ENCODE measurements at places on chromosomes 2 and 18. TPM values are rescaled to one million over a fixed set of nuclear protein-coding genes. Genes with fewer than 3 reads are reported as not detected.

GRCh38 chr2:69358914-69359313, 28.1 kb downstream of the GFPT1 start:
- no peaks in the 10 kb centered on the region for H3K27me3 ChIP-seq
- H3K4me1 ChIP-seq, result no peaks in the 10 kb centered on the region
- DNase-seq, result no peak
- peaks cover 23% of the 10 kb centered on the region for H3K36me3 ChIP-seq

DNA sequence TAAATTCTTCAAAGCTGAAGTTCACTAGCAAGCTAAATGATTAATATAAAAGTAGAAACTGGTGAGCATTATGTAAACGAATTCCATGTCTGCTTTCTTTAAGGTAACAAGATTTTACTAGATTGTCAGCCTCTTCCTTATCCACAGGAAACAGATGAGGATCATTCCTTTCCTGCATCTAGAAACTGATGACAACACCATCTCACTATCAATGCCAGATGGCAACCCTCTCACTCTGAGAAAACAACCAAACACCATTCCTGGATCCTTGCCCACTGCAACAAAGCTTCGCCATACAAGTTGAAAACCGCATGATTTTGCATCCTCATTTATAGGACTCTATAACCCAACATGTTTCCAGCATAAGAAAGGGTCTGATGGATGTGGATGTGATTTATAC, 122.9 kb downstream of the ZNF521 start:
- peaks cover 10% of the 10 kb centered on the region for H3K36me3 ChIP-seq
- H3K27me3 ChIP-seq, result no peaks in the 10 kb centered on the region
- H3K4me3 ChIP-seq, result no peak overlapping the region
- peaks cover 9% of the 10 kb centered on the region for H3K4me1 ChIP-seq
- peak; percentile 83 for DNase-seq

DNA sequence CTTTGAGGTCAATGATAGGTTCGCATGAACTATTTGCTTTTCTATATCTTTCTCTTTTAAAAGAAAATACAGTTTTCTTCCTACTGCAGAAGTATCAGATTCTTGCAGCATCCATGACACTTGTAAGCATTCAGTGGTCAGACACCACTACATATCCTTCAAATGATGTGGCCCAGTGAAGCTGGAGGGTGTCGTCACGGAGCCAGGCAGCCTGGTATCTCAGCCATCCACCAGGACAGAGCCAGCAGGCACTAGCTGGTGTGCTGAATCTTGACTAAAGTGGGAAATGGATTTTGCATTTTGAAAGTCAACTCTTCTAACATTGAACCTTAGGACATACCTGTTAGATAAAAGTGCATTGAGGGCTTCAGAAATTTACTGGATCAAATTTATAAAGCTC, 5.4 kb downstream of the KLHL14 start:
- no peaks in the 10 kb centered on the region for H3K27me3 ChIP-seq
- no peak overlapping the region for H3K27ac ChIP-seq
- no peak overlapping the region for H3K4me3 ChIP-seq
- H3K4me1 ChIP-seq, result peaks cover 6% of the 10 kb centered on the region

STEAP3 gene
- 47.8 TPM for total RNA-seq

DNA sequence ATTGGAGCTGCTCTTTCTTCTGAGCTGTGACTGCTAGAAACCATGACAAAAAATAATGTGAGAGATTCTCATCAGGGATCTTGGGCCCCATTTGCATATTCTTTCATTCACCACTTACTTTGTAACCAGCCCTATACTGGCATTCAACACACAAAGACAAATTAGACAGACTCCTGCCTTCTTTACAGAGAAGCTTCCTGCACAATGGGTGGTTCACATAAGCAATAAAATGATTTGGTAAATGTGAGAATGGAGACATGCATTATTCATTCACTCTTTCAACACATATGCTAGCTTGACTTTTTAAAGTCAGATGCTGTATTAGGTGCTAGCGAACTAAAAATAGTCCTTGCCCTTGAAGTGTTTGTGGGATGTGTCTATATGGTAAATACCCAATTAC, 174.4 kb downstream of the NCKAP5 start:
- no peak overlapping the region for H3K4me3 ChIP-seq
- no peak for DNase-seq
- no peaks in the 10 kb centered on the region for H3K36me3 ChIP-seq
- no peaks in the 10 kb centered on the region for H3K27me3 ChIP-seq
- no peaks in the 10 kb centered on the region for H3K4me1 ChIP-seq

GRCh38 chr2:176470713-176471112, 201.5 kb downstream of the MTX2 start:
- no peak for DNase-seq
- H3K4me3 ChIP-seq, result no peak overlapping the region
- no peaks in the 10 kb centered on the region for H3K27me3 ChIP-seq
- H3K27ac ChIP-seq, result no peak overlapping the region
- H3K4me1 ChIP-seq, result no peaks in the 10 kb centered on the region
- H3K36me3 ChIP-seq, result no peaks in the 10 kb centered on the region

DNA sequence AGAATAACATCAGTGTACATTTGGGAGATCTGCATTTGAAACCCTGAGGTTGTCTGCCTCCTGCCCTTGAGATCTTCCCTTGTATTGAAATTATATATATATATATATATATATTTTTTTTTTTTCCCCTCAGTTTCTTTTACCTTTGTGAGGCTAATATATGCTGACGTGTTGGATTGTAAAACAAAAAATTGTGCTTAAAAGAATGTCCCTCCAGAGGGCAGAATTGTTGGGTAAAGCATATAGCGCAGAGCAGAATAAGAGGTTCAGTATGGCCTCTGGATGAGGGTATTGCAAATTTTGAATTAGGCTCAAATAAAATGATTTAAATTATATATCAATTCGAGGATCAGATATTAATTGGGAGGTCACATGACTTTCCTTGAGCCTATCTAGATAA, 12.4 kb downstream of the NABP1 start:
- no peaks in the 10 kb centered on the region for H3K27me3 ChIP-seq
- peaks cover 10% of the 10 kb centered on the region for H3K4me1 ChIP-seq
- H3K36me3 ChIP-seq, result peaks cover 1% of the 10 kb centered on the region
- H3K4me3 ChIP-seq, result no peak overlapping the region

All from lung (tissue), 17 donors.